ENCODE measurements at places on chromosomes 1 and 21. TPM values are rescaled to one million over a fixed set of nuclear protein-coding genes. Genes with fewer than 3 reads are reported as not detected.

The LYPD8 gene
- total RNA-seq: not detected

The PLA2G2F gene
- not detected for total RNA-seq

The NPPA gene
- total RNA-seq: not detected

The RGS8 gene
- total RNA-seq: not detected

The WNT4 gene
- total RNA-seq: not detected

The ARTN gene
- total RNA-seq: 0.65 TPM

The SESN2 gene
- total RNA-seq: 16.6 TPM

The FCER1A gene
- 5.9 TPM for total RNA-seq

The SH2D5 gene
- not detected for total RNA-seq

The KRTAP19-1 gene
- not detected for total RNA-seq

The CD244 gene
- total RNA-seq: 0.73 TPM

The GBP6 gene
- total RNA-seq: 0.17 TPM

The AADACL4 gene
- not detected for total RNA-seq

The HDGF gene
- total RNA-seq: 75.3 TPM

The ACP6 gene
- total RNA-seq: 13.1 TPM

The NRIP1 gene
- total RNA-seq: 33.7 TPM

The PTPN7 gene
- 97.5 TPM for total RNA-seq

The PIK3CD gene
- 204 TPM for total RNA-seq

Measured in T-helper 17 cell (primary cell).